ENCODE measurements at places on chromosomes 6 and 20. TPM values are rescaled to one million over a fixed set of nuclear protein-coding genes. Genes with fewer than 3 reads are reported as not detected.
A peak's percentile ranks its signal among the peaks of the same experiment; 100 is the strongest.

DNA sequence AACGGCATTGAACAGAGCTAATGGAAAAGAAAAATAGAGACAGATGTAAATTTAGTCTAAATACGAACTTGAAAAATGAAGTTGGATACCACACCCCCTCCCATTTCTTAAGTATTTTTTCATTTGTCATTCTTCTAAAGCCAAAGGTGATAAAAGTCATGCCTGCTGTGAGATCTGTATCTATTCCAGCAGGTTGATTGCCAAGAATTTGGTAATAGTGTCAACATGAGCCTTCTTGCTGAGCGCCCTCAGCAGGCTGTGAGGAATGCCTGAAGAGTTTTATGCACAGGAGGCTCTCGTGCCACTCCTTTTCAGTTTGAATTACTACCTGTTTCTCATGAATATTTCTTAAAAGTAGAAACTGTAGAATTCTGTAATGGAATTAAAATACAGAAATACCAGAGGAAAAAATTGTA is 165.4 kb downstream of the QKI start:
- DNase-seq = peak; percentile 44
- H3K36me3 ChIP-seq = peaks cover 4% of the 10 kb centered on the region
- no peaks in the 10 kb centered on the region for H3K27me3 ChIP-seq
- H3K27ac ChIP-seq = peak overlapping the region; percentile 69

Gene NOX3
- not detected for polyA plus RNA-seq

Gene SHLD1
- polyA plus RNA-seq = 4.6 TPM

GRCh38 chr6:43377710-43378229 is 8.3 kb upstream of the ZNF318 start:
- no peak overlapping the region for H3K27ac ChIP-seq
- no peak overlapping the region for H3K4me3 ChIP-seq
- H3K36me3 ChIP-seq = no peaks in the 10 kb centered on the region
- peaks cover 11% of the 10 kb centered on the region for H3K27me3 ChIP-seq

GRCh38 chr20:63009988-63010769 is 3.4 kb upstream of the BHLHE23 start:
- no peaks in the 10 kb centered on the region for H3K4me1 ChIP-seq
- H3K4me3 ChIP-seq = no peak overlapping the region
- peaks cover 81% of the 10 kb centered on the region for H3K27me3 ChIP-seq
- no peak for DNase-seq
- no peak overlapping the region for H3K27ac ChIP-seq

DNA sequence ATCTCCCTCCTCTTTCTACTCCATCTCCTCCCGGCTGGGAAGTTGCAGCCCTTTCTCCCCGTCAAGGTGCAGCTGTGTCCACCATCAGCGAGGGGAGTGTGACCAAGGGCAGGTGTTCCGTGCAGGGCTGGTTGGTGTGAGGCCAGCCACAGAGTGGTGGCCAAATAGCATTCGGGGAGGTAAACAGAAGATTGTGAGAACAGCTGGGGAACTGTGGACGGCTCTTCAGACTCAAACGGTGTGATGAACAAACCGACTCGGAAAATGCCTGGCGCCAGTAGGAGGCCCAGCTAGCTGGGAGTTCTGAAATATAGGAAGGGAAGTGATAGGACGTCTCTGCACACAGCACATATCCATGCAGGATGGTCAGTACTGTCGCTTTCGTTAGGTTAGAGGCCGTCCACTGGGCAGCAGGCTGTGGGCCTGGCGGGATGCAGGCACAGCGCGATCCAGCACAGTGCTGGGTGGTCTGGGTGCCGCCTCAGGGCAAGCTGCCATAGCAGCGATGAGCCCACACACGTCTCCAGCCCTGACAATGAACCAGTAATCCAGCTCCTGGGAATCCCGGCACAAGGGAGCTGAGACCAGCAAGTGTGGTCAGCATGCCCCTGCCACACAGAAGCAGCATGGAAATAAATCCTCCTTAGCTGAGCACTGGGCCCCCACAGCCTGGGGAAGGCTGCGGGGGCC is 258.1 kb downstream of the TAF4 start:
- no peak for DNase-seq
- no peaks in the 10 kb centered on the region for H3K27me3 ChIP-seq
- H3K4me3 ChIP-seq = no peak overlapping the region
- H3K36me3 ChIP-seq = no peaks in the 10 kb centered on the region

- H3K4me3 ChIP-seq = peak overlapping the region; percentile 38
- peaks cover 57% of the 10 kb centered on the region for H3K27me3 ChIP-seq
- H3K27ac ChIP-seq = no peak overlapping the region
- DNase-seq = no peak
- H3K4me1 ChIP-seq = no peaks in the 10 kb centered on the region
- no peaks in the 10 kb centered on the region for H3K36me3 ChIP-seq
Observed at GRCh38 chr6:160347259-160348222, 637 bp upstream of the SLC22A3 start.

DNA sequence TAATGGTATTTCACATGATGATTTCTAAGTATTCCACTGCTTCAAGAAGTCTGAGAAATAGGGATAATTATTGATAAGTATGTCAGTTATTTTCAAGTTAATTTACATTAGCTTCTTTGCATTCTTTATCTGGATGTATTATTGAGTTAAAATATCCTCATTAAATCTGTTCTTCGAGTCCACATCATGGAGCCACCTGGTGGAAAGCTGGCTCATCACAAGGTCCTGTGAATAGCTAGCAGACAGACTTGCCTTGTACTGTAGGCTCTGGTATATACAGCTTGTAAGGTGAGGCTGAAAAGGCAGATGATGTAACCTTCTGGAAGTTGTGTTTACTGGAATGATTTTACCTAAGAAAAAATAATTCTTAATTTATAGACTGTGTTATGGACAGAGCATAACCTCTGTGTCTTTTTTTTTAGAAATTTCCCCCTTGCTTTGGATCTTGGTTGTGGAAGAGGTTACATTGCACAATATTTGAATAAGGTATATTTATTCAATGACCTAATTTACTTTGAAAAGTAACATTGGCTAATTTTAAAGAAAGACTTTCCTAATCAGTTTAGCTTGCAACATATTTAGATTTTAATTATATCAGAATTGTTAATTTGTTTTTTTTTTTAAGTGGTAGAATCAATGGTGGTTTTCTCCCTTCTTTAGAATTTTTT is 3.5 kb downstream of the NDUFAF5 start:
- peak; percentile 52 for DNase-seq
- no peak overlapping the region for H3K4me3 ChIP-seq
- no peaks in the 10 kb centered on the region for H3K27me3 ChIP-seq
- H3K4me1 ChIP-seq = peaks cover 31% of the 10 kb centered on the region

DNA sequence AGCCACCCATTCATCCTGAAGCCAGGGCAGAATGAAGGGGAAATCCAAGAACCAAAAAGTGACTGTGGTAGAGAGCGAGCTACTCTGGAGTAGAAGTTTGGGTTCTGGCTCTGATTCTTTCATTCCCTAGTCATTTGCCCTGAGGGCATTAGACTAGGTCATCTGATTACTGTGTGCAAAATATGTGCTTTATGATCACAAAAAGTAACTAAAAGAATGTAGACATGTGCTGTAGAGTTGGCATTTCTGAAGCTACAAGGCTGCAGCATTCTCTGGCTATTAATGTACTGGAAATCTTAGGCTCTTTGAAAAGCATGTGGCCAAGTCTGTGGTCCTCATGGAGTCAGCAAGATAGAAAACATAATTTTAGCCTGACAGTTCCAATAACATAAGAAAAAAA is 94.2 kb downstream of the TBC1D7 start:
- no peaks in the 10 kb centered on the region for H3K4me1 ChIP-seq
- DNase-seq = no peak
- H3K4me3 ChIP-seq = no peak overlapping the region
- H3K36me3 ChIP-seq = no peaks in the 10 kb centered on the region

- peaks cover 36% of the 10 kb centered on the region for H3K4me1 ChIP-seq
- H3K27me3 ChIP-seq = no peaks in the 10 kb centered on the region
- no peaks in the 10 kb centered on the region for H3K36me3 ChIP-seq
- no peak overlapping the region for H3K4me3 ChIP-seq
Observed at GRCh38 chr20:57434390-57434700, 43.1 kb downstream of the RBM38 start.

Gene C6orf132
- polyA plus RNA-seq = 0.49 TPM

Gene CCN6
- polyA plus RNA-seq = 0.17 TPM

Gene MOXD1
- 20.8 TPM for polyA plus RNA-seq

Gene OR2B6
- polyA plus RNA-seq = not detected

GRCh38 chr6:27238010-27238983 is 9.2 kb upstream of the PRSS16 start:
- no peaks in the 10 kb centered on the region for H3K4me1 ChIP-seq
- peak; percentile 55 for DNase-seq
- H3K27ac ChIP-seq = no peak overlapping the region
- H3K4me3 ChIP-seq = peak overlapping the region; percentile 10

GRCh38 chr6:35186571-35186970 is 27.2 kb upstream of the SCUBE3 start:
- DNase-seq = no peak
- H3K27me3 ChIP-seq = no peaks in the 10 kb centered on the region
- no peak overlapping the region for H3K27ac ChIP-seq
- H3K4me1 ChIP-seq = peaks cover 38% of the 10 kb centered on the region

GRCh38 chr6:156585859-156586258 is 191.3 kb upstream of the ARID1B start:
- DNase-seq = no peak
- H3K27me3 ChIP-seq = no peaks in the 10 kb centered on the region
- no peak overlapping the region for H3K4me3 ChIP-seq
- H3K36me3 ChIP-seq = no peaks in the 10 kb centered on the region
- no peak overlapping the region for H3K27ac ChIP-seq
- H3K4me1 ChIP-seq = peaks cover 5% of the 10 kb centered on the region

Gene TRIM10
- not detected for polyA plus RNA-seq

Gene OLIG3
- polyA plus RNA-seq = not detected

DNA sequence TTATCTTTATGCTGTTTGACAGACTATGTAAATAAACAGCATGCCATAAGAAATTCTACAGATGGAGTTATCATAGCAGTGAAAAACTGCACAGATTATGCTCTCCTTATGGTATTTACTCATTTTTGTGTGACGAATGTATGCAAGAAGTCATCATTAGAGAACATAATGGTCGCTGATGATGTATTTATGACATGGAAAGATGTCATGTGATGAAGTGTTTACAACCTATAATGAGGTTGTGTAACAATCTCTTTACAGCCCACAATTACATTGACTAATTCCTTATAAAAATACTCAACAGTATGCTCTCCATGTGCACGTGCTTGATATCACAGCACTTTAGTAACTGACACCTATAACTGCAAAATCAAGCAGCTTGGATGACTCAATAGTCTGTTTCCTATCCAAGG is 192.4 kb downstream of the BMP2 start:
- DNase-seq = peak; percentile 1
- no peaks in the 10 kb centered on the region for H3K27me3 ChIP-seq
- no peak overlapping the region for H3K4me3 ChIP-seq
- no peak overlapping the region for H3K27ac ChIP-seq
- no peaks in the 10 kb centered on the region for H3K36me3 ChIP-seq
- H3K4me1 ChIP-seq = no peaks in the 10 kb centered on the region

Gene COL11A2
- polyA plus RNA-seq = 59.6 TPM

- H3K36me3 ChIP-seq = no peaks in the 10 kb centered on the region
- no peak overlapping the region for H3K4me3 ChIP-seq
- no peak for DNase-seq
- no peaks in the 10 kb centered on the region for H3K27me3 ChIP-seq
- H3K4me1 ChIP-seq = no peaks in the 10 kb centered on the region
Observed at GRCh38 chr20:56588996-56589395, 40.1 kb upstream of the TFAP2C start.

Gene C20orf141
- not detected for polyA plus RNA-seq

GRCh38 chr6:2821554-2821953 is 20.1 kb downstream of the SERPINB1 start:
- H3K36me3 ChIP-seq = no peaks in the 10 kb centered on the region
- no peak for DNase-seq
- H3K27me3 ChIP-seq = no peaks in the 10 kb centered on the region
- H3K27ac ChIP-seq = no peak overlapping the region
- peaks cover 8% of the 10 kb centered on the region for H3K4me1 ChIP-seq

DNA sequence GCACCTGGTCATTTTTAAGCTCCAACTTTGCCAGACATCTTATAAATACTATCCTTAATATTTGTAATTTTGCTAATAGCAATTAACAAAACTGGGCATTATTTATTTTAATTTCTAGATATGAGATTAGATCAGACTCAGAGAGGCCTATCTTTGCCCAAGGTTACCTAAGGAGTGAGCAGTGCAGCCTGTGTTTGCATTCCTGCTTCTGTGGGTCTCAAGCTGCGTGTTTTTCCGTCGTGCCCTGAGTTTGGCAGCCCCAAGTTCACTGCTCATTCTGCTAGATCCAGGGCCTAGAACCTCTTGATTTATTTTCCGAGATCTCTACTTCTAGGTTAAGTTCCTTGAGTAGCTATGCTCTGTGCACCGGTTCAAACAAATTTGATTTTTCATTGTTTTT is 11.0 kb upstream of the ADGRG6 start:
- H3K4me1 ChIP-seq = no peaks in the 10 kb centered on the region
- H3K27me3 ChIP-seq = no peaks in the 10 kb centered on the region
- no peaks in the 10 kb centered on the region for H3K36me3 ChIP-seq
- DNase-seq = no peak

Gene VWA7
- 12.3 TPM for polyA plus RNA-seq

Gene PRSS16
- 2.7 TPM for polyA plus RNA-seq

GRCh38 chr20:16423311-16424212 is 149.7 kb downstream of the KIF16B start:
- H3K36me3 ChIP-seq = no peaks in the 10 kb centered on the region
- H3K27ac ChIP-seq = no peak overlapping the region
- no peak for DNase-seq
- no peaks in the 10 kb centered on the region for H3K27me3 ChIP-seq
- H3K4me1 ChIP-seq = no peaks in the 10 kb centered on the region

Gene CD24
- 148 TPM for polyA plus RNA-seq

Gene PNLDC1
- 0.31 TPM for polyA plus RNA-seq

DNA sequence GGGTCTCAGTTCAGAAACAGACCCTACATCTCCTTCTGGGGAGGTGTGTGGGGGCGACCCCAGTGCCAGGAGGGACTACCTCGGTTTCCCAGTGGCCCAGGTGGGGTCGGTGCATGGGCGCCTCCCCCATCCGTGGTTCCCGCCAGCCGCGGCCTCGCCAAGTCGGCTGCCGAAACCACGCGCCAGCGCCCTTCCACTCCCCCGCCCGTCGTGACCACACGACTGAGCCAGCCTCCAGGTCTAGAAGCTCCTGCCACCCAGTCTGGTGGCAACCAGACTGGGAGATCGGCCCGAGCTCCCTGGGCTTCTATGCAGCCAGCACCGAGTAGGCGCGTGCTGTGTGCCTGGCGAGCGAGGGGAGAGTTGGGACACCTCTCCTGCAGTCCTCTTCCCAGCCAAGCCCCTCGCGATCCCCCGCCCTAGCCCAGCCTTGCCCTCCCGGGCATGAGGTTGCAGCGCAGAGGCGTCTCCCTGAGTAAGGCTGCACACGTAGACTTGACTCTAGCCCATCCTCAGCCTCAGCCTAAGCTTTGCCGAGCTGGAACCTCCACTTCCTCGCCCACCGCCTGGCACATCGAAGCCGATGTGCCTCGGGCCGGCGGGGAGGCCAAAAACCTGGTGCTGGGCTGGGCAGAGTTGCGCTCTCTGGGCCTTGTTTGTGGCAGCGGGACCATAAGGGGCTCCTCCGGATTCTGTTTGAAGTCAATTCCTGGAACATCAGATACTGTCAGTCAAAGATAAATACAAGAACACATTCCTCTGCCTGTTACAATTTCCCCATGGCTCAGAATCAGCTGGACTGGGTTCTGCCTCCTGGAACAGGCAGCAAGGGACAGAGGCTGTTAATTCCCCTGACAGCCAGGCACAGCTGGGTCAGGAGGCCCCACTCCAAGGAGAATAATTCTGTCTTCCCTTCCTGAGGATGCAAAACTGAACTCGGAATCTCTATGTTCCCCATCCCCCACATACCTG is 1.5 kb upstream of the CPNE5 start:
- H3K27ac ChIP-seq = peak overlapping the region; percentile 18
- H3K27me3 ChIP-seq = peaks cover 19% of the 10 kb centered on the region
- peak; percentile 39 for DNase-seq
- H3K36me3 ChIP-seq = no peaks in the 10 kb centered on the region

- DNase-seq = no peak
- no peaks in the 10 kb centered on the region for H3K36me3 ChIP-seq
- no peak overlapping the region for H3K27ac ChIP-seq
- H3K4me1 ChIP-seq = peaks cover 13% of the 10 kb centered on the region
- no peak overlapping the region for H3K4me3 ChIP-seq
Observed at GRCh38 chr6:108974201-108974600, 120.4 kb downstream of the SESN1 start.

Data from cardiac muscle cell (in vitro differentiated cells and primary cell).